ENCODE measurements at places on chromosomes 13 and 19.

DNA sequence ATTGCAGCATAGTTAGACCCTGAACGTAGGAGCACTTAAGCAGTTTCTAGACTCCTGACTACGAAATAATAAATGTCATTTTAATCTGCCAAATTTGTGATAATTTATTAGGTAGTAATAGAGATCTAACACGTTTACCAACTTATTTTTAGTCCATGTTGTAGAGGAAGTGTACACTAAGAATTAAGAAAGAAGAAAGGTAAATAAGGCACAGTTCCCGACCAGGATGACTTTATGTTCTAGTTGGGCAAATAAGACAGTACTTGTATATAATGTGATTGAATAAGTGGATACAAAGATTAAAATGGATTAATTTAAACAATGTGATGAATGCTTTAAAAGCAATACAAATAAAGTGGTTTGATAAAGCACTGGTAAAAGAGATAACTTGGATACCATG is 1306.2 kb upstream of the PCDH20 start:
- DNase-seq = no peak

GRCh38 chr19:32336259-32337083 is 8.9 kb upstream of the ZNF507 start:
- no peak for DNase-seq

DNA sequence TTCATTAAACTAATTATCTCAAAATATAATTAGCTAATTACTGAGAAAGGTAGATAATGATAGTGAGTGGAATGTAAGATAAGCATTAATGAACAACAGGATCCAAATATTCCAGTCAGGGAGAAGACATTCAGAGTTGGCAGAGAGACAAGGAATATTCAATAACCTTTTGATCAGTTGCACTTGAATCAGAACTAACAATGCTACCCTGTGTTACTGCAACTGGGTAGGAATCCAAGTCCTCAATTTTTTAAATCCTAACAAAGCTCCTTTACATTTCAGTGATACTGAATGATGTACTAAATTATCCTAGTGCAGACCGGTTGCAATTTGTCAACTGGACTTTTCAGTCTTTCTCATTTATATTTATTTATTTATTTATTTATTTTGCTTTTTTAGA is 107.1 kb upstream of the MIR17HG start:
- DNase-seq = no peak

- DNase-seq = no peak
Observed at GRCh38 chr19:843180-843835, 2.5 kb downstream of the PRTN3 start.

- no peak for DNase-seq
Observed at GRCh38 chr19:33699754-33700407, 78.1 kb downstream of the CHST8 start.

GRCh38 chr19:42555317-42555716 is 27.0 kb upstream of the CEACAM1 start:
- DNase-seq = peak; percentile 84

GRCh38 chr19:13681509-13681908 is 82.8 kb upstream of the MRI1 start:
- no peak for DNase-seq

DNA sequence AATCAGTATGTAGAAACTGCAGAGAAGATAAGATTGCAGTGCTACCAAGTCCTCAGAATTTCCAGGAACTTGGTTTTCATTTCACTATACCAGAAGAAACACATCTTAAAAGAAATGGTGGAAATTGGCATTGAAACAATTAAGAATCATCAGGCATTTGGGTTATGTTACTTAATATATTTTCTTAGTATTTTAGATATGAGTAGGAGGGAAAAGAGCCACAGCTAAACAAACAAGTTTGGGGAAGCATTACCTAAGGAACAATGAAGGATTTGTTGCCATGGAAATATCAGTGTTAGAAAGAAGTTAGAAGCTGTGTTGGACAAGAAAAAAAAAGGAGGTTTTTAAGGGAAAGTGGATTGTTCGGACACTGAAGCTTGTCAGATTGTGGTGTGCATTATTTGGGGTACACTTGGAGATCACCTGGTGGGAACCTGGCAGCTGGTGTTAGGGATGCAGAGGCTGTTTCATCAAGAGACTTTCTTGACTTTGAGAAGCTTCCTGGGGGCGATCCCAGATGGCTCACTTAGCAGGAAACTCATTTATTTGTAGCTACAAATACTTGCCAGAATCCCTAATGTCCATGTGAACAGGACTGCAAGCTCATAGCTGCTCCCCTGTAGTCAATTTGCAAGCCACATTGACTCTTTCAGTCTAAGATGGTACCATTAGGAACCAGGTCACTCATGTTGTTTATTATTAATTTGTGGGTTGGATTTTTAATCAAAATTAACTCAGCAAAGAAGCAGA is 246.7 kb downstream of the RFC3 start:
- no peak for DNase-seq

DNA sequence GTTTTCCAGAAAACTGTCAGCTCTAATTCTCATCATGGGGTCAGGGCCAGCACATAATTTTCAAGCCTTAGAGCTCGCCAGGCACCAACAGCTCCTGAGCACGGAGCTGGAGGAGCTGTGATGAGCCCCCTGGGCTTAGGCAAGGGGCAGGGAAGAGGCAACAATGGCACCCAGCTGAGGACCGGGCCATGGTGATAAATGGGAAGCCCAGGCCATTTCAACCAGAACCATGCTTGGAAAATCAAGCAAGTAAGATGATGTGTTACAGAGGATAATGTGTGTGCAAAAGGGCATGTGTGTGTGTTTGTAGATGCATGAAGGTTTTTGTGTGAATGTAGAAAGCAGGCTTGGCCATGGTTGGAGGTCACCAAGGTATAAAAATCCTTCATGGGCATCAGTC is 66.8 kb upstream of the UBAC2 start:
- DNase-seq = no peak

- no peak for DNase-seq
Observed at GRCh38 chr19:51333836-51334460, 8.0 kb downstream of the VSIG10L start.

DNA sequence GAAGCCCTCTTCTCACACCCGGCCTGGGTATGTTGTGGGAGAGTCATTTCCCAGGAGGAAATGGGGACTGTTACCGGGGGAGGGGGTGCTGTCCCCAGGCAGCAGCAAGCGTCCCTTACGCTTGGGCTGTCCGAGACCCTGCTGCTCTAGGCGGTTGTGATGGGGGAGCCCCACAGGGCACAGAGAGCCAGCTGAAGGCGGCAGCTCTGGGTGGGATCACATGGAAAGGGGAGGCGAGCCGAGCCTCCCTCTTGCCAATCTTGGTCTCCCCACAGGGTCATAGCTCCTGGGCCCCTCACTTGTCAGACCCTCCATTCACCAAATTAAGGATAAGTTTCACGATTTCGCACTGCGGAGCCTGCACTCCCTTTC is 22.0 kb downstream of the EPN1 start:
- DNase-seq = no peak

GRCh38 chr13:70911286-70911685 is 803.0 kb upstream of the KLHL1 start:
- DNase-seq = no peak
